Urothelium cell line (cell line): ENCODE measurements at places on chromosomes 5 and 9.

- DNase-seq, result no peak
Observed at GRCh38 chr5:171483551-171484135, 64.2 kb downstream of the FGF18 start.

DNA sequence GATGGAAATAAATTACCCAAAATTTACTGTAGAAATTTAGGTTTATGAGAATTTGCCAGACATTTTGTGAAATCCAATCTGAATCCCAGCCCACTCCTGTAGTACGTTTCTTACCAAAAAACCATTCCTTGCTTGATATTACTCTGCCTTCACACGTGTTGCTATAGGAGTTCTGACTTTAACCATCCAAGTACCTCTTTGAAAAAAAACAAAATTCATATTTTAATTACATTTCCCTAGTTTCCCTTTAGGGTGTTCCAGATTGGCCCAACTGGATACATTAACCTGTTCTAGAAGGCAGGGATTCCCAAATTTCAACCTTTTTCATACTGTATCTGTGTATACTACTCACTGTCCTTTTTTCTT is 1.4 kb upstream of the PJA2 start:
- no peak for DNase-seq

- DNase-seq, result no peak
Observed at GRCh38 chr9:123669346-123669745, 260.6 kb downstream of the DENND1A start.

- no peak for DNase-seq
Observed at GRCh38 chr5:95424016-95424415, 32.9 kb downstream of the FAM81B start.
